Left ventricle myocardium inferior (tissue), 1 donor: ENCODE measurements at places on chromosomes 6 and 20. TPM values are rescaled to one million over a fixed set of nuclear protein-coding genes. Genes with fewer than 3 reads are reported as not detected.

- no peak for DNase-seq
Observed at GRCh38 chr6:44143731-44144130, 14.9 kb upstream of the CAPN11 start.

DNA sequence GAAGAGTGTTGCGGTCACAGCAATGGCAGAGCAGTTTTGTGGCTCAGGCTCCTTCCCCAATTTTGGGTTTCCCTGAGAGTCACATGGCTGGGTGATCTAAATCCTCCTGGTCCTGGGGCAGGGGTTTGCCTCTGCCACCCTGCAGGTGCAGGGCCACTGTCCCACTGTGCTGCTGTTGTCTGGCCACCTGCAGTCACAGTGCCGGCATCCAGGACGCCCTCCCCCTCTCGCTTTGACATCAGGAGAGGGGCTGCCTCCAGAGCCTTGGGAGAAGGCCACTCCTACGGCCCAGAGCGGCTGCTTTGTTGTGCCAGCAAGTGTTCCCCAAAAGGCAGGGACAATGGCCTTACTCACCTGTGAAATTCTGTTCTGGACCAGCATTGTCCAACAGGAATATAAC is 449.0 kb downstream of the QKI start:
- no peak for DNase-seq

GRCh38 chr6:107545763-107546162 is 55.8 kb downstream of the SOBP start:
- DNase-seq: no peak

DNA sequence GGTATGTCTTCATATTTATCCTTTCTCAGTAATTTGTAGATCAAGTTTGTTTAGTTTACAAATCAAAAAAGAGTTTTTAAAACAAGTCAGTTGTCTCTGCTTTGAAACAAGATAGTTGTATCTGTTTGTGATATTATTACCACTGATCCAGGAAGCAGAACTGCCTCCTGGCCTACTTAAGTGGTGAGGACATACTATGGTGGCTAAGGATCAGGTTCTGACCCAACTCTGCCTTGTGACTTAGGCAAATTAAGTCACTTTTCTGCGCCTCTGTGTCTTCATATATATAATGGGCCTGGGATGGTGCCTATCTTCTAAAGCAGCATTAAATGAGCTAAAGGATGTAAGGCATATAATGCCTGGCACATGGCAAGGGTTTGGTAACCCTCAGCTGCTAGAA is 8.7 kb downstream of the ANKS1A start:
- no peak for DNase-seq

- DNase-seq: no peak
Observed at GRCh38 chr6:145694083-145694737, 41.1 kb downstream of the EPM2A start.

DNA sequence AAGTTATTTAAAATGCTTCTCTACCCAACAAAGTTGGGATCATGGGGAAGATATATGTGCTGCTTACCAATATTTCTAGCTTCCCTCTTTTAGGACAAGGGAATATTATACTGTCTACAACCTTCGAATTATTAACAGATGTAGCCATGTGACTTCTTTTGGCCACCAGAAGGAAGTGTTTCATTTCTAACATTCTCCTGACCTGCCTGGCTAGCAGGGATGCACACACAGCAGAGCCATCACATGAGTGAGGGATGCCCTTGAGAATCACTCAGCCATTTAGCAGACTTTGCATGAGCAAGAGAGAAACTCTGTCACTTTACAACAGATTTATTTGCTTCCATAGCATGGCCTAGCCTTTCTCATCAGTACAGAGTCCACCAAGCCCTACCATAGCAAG is 230.7 kb upstream of the MARCKS start:
- no peak for DNase-seq

DNA sequence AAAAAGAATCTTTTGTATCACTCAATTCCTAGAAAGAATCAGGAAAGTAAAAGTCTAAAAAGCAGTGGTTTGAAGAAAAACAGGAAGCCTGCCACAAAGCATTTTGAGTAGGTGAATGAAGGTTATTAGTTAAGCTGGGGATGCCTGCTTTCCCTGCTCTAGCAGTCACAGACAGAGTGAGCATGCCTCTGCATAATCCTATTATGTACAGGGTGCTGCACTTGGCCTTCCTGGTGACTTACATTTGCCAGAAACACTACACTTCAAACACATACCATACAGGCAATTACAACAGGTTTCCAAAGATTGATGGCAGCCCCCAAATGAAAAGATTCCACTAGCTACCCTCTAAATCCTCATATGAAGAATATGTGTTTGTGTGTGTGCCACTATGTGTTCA is 130.8 kb downstream of the TPBG start:
- no peak for DNase-seq

- no peak for DNase-seq
Observed at GRCh38 chr6:71665931-71666330, 220.4 kb upstream of the RIMS1 start.

Gene CST2
- total RNA-seq: not detected

Gene LIN28B
- total RNA-seq: not detected

Gene MAP1LC3A
- 110 TPM for total RNA-seq

- no peak for DNase-seq
Observed at GRCh38 chr6:9948678-9949077, 466.2 kb downstream of the TFAP2A start.
